ENCODE measurements at places on chromosomes 3 and 15. TPM values are rescaled to one million over a fixed set of nuclear protein-coding genes. Genes with fewer than 3 reads are reported as not detected.

The SCN10A gene
- not detected for total RNA-seq

The ACSBG1 gene
- under 0.01 TPM for total RNA-seq

GRCh38 chr3:156664011-156664830 is 10.2 kb upstream of the TIPARP start:
- no peak for DNase-seq

- DNase-seq = no peak
These were observed 766 bp upstream of the SLC12A6 start for GRCh38 chr15:34338347-34338746.

GRCh38 chr3:84772841-84773240 is 185.9 kb upstream of the CADM2 start:
- no peak for DNase-seq

GRCh38 chr15:41323611-41324010 is 8.8 kb downstream of the OIP5 start:
- DNase-seq = no peak

All from fibroblast of the aortic adventitia (primary cell).